ENCODE measurements at places on chromosomes 12 and 14.

GRCh38 chr12:52519826-52520662 is at the start of gene KRT5:
TSS of gene KRT5 (minus strand) at chr12:52520394. CDS start at chr12:52520296, 98 bp downstream.
- no peak for DNase-seq

DNA sequence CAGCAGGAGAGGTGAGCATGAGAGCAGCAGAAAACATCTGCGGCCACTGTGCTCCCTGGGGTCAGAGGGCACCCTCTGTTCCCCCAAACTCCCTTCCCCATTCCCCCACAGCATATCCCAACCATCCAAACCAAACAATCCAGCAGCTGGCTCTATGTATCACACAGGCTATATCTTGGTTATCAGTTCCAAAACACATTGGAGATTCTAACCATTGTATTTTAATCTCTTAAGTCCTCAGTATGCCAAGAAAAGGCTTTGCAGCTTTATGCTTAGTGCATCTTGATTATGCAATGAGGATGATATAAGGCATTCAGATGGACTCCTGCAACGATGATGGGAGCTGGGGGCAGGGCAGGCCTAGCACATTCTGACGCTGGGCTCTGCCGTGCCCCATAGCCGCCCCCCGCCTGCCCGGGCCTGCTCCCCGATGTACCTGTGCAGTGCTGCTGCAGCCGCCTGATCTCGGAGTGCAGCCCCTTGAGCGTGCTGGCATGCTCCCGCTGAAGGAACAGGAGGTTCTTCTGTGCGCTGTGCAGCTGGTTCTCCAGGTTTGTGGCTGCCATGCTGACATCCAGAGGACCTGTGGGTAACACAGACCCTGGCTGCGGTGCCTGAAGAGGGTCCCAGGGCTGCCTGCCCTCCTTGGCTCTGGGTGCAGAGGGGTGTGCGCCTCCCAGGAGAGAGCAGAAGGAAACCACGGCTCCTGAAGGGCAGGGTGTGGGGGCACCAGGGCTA is 29.6 kb downstream of the CCDC92 start:
- DNase-seq: no peak

DNA sequence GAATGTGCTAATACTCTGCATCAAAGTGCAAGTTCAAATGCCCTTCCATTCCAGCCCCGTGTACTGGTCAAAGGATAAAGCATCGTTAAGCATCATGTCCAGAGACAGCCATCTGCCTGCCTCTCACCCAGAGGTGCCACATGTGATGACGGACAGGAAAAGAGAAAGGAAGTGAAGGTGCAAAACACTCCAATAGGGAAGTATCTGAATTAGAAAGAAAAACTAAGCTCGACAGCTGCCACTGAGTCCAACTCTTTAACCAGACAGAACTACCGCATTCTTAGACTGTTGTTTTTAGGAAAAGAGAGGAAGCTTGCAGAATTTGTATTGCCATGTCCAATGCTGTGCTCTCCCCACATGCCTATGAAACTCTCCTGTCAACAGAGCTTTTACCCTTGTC is 465.0 kb upstream of the SOX5 start:
- DNase-seq: no peak

DNA sequence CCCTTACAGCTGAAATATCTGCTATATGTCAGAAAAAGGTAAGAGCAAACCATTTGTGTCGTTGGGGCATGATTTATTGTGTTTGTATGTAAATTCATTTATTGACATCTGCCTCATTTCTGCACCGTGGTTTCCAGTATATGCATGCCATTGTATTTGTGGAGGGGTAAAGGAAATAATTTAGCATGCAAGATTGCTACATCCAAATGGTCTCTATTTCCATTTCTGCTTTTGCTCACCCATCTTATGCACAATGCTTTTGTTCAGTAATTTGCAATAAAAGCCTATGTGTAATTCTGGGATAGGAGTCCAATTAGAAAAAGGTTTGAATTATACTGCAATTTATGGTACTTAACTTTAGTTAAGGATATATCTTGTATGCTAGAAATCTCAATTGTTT is 101.8 kb downstream of the UNC79 start:
- DNase-seq: no peak

- peak; percentile 26 for DNase-seq
These were observed 96.9 kb downstream of the GCH1 start for GRCh38 chr14:54805445-54806322.

DNA sequence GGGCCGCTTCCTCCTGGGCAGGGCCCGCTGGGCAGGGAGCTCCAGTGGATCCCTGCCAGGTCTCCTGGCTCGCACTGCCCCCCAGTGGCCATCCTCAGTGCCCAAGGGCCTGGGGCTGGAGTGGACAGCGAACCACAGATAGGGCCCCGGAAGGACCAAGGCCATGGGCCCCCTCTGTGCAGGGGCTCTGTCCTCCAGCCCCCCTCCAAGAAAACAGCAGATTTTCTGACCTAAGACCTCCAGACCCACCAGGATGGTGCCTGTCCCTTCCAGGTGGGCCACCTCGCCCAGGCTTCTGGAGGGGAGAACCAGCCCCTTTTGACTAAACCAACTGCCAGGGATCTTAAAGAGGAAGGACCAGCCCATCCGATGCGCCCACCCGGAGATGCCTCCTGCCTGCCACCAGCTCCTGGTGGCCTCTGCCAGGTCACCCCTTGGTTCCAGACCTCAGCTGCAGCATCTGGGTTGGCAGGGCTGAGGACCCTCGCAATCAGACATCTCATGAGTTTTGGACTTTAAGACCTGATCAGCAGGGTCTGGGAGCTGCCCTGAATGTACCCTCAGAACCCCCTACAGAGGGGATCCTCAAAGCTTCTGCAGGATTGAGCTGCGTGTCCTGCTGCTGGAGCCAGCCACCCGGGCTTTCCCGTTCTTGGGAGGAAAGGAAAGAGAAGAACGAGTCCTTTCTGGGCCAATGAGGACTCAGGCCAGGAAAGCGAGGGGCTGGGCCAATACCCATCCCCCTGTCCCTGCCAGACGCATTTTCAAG is 325.8 kb upstream of the DIO3 start:
- no peak for DNase-seq

GRCh38 chr14:54194501-54194900 is 202.3 kb upstream of the CDKN3 start:
- DNase-seq: no peak

GRCh38 chr12:69844416-69844815 is 19.4 kb downstream of the MYRFL start:
- DNase-seq: no peak

GRCh38 chr12:81417056-81417455 is 339.2 kb downstream of the ACSS3 start:
- DNase-seq: no peak

DNA sequence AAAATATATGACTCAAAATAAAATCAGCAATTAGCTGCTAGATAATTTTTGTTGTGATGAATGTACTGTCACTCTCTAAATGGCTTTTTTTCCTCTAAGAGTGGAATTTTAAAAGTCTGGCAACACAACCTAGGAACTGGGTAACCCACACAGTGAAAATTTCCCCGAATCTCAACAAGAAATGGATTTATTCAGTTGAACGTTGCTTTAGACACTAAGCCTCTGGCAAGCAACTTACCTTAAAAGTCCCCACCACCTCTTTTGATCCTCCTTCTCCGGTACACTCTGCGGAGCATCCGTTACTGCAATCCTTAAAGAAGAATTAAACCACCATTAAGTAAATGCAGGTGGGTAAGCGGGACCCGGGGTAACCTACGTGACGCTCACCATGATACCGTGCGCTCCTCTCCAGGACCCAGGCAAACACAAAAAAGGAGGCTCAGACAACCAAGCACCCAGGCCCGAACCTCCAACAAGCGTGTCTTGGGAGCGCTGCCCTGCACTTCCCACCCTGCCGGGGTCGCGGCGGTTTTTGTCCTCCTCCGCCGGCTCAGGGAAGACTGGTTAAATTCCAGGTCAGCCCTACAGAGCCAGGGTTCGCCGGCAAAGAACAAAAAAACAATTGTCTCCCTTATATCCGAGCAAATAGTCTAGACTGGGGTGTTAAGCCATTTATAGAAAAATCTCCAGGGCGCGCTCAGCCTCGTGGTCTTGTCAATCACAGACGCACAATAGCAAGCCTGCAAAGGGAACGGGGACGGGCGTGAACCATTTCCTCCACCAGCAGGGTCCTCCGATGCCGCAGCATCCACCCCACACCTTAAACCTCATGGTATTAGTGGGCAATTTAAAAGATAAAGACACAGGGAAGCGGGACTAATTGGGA is 47.1 kb downstream of the BCAT1 start:
- no peak for DNase-seq

DNA sequence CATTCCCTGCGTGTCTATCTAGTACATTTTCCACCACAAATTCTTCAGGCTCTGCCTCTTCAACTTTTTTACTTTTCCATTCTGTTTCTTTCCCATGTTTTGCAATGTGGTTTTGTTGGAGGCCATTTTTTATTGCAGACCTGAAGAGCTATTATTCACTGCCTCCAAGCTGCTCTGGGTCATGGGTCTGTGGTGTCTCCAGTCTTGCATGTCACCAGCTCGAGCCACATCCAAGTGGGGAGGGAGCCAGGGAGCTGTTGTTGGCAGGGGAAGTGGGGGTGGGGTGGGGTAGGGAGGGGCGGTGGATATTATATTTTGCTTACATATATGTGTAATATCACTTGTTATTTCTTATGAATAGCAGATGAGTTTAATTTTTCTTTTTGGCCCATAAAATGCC is 69.1 kb downstream of the VEZT start:
- DNase-seq: no peak

- peak; percentile 48 for DNase-seq
These were observed 1.7 kb downstream of the WNT1 start for GRCh38 chr12:48979602-48980388.

GRCh38 chr12:52729147-52729546 is 25.8 kb upstream of the KRT77 start:
- no peak for DNase-seq

DNA sequence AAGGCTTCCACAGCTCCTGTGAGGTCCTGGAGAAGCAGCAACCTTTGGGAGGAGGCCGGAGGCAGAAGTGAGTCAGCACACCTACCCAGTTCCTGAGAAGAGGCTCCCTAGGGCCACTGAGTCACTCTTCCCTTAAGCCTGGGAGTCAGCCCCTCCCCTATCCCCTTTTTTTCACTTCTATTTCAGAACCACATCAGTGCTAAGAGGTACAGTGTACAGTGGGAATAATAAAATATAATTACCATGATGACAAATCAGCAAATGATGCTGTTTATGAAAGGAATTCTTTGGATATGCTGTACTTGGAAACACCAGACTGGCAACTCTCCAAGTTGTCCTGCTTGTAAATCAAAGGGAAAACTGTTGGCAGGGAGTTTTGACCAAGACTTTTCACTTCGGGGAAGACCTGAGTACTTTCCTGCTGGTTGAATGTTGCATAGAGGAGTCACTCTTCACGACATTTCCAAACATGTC is 7.8 kb upstream of the TBPL2 start:
- no peak for DNase-seq

GRCh38 chr14:61146899-61147298 is 134.2 kb downstream of the TMEM30B start:
- DNase-seq: no peak

DNA sequence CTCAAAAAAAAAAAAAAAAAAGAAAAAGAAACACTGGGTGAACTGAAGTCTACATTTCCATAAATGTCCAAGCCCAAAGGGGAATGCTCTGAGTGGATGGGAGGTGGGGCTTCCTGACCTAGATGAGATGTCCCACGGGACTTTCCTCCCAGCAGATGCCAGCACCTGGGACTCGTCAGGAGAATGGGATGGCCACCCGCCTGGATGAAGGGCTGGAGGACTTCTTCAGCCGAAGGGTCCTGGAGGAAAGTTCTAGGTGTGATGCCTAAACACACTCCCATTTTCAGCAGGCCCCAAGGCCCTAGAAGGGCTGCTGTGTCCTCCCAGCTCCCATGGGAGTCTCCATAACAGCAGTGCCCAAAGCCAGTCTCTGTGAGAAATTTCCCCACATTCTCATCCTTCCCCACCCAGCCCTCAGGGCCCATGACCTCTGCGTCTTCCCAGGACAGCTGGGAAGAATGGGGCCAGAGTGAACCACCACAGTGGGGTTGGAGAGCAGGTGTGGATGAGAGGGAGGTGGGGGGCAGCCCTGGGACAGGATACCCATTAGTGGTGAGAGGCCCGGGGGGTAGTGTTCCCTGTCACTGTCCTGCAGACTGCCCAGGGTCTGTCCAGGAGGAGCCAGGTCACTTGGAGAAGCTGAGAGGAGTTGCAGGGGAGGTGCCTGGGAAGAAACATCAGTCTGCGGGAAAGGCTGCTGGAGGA is 7.1 kb upstream of the CPNE6 start:
- DNase-seq: no peak

- DNase-seq: no peak
These were observed 441.3 kb downstream of the DAD1 start for GRCh38 chr14:22147716-22148115.

GRCh38 chr14:71497645-71498086 is 434.6 kb upstream of the RGS6 start:
- DNase-seq: peak; percentile 70

DNA sequence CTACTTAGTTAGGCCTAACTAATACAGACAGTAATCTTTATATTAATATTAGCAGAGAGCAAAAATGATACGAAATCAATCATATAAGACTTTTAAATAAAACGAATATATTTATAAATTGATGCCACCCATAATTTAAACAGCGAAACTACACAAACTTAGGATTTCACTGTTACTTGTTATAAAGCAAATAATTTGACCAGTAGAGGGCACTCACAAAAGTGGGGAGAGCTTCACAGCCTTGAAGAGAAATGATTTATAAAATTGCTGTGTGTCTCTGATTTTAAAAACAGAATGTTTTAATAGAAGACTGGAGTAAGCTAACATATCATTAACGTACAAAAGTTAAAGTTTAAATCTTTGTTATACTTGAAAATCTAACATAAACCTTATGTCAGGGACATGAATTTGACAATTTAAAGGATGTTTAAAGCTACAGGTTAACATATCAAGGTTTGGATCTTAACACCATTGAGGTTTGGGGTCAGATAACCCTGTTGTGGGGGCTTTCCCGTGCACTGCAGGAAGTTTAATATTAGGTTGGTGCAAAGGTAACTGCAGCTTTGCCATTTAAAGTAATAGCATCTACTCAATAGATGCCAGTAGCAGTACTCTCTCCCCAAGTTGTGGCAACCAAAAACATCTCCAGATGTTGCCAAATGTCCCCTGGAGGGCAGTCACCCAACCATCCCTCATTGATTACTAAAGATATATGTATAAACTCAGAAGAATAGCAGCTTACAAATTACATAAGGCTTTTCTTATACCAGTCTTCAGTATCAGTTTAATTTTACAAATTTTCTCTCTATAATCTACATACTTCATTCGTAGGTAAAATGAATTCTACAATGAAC is 9.3 kb downstream of the KRAS start:
- DNase-seq: peak; percentile 14

DNA sequence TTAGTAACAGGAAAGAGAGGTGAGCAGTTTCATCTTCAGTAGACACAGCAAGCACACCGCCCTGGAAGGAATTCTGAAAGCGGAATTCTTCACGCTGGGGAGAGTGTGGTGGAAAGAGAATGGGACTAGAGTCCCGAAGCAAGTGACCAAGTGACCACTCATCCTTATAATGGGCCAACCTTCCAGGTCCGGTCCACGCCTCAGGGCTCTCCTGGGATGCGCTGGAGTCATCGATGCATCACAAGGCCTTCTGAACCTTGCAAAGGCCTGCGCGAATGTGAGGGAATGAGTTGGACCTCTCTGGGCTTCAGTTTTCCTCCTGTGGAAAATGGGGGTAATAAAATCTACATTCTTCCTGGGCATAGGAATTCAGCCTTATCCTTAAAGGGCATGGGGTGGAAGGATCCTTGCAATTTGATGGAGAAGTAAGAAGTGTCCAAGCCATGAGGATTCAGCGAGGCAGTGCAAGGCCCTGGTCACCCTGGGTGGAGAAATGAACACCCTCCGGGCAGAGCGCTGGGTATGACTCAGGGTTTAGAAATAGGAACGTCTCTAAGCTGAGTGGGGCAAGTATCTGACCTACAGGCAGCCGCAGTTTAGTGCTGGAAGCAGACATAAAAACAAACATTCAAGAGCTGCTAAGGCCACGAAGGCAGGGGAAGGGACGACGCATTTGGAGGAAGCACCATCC is 97.7 kb downstream of the SETD3 start:
- DNase-seq: no peak

All from T-helper 1 cell (primary cell).